LoVo (cell line): ENCODE measurements at places on chromosomes 1 and 21.

GRCh38 chr1:7784492-7785071 lies 491 bp downstream of the PER3 start:
- DNase-seq, result no peak

GRCh38 chr1:226365831-226366231 lies 42.1 kb downstream of the PARP1 start:
- DNase-seq, result no peak

GRCh38 chr1:205373798-205374175 lies 17.1 kb upstream of the KLHDC8A start:
- DNase-seq, result no peak

- no peak for DNase-seq
Measured at GRCh38 chr1:231236938-231237337, 4.1 kb upstream of the GNPAT start.

GRCh38 chr1:116329524-116330341 lies 43.3 kb upstream of the ATP1A1 start:
- DNase-seq, result no peak

- no peak for DNase-seq
Measured at GRCh38 chr1:92473781-92474495, 12.8 kb downstream of the GFI1 start.

- no peak for DNase-seq
Measured at GRCh38 chr1:84037758-84038611, 39.1 kb upstream of the TTLL7 start.

- no peak for DNase-seq
Measured at GRCh38 chr21:31222142-31222541, 121.9 kb downstream of the TIAM1 start.

- DNase-seq, result no peak
Measured at GRCh38 chr21:16473988-16474387, 744.2 kb downstream of the USP25 start.

DNA sequence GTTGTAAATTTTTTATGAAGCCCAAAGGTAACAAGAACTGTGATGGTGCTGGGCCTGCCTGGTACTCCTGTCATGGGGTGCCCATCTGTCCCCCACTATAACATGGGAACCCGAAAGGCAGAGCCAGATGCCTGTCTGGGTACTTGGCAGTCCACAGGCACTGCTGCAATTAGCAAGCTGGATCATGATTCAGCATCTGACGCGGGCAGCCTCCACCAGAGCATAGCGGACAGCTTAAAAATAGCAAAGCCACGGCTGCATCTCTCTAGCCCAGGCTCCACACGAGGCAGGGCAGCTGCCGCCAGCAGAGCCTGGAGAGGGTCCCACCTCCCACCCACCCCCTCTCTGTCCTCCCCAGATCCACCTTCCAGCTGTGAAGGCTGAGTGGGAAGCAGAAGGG lies 22.9 kb downstream of the SUSD4 start:
- no peak for DNase-seq

GRCh38 chr1:160858097-160858496 lies 4.6 kb downstream of the CD244 start:
- DNase-seq, result no peak

GRCh38 chr1:197890936-197891335 lies 11.5 kb upstream of the C1orf53 start:
- no peak for DNase-seq

DNA sequence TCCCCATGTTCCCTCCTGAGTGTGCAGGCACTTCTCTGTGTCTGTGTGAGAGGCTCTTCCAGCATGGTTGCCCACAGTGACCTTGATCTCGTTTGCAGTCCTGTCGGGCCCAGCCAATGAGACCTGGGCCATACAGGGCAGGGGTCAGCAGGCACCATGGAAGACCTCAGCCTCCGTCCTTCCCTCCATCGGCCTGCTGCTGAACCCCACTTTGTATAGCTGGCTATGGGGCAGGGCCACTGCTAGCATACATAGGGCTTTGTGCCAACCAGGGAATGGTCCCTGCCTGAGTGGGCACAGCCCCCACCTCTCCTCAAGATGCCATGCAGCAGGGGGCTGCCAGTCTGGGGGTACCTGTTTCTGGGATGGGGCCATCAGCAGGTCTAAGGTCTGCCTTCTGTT lies 3.8 kb downstream of the C1orf35 start:
- no peak for DNase-seq

DNA sequence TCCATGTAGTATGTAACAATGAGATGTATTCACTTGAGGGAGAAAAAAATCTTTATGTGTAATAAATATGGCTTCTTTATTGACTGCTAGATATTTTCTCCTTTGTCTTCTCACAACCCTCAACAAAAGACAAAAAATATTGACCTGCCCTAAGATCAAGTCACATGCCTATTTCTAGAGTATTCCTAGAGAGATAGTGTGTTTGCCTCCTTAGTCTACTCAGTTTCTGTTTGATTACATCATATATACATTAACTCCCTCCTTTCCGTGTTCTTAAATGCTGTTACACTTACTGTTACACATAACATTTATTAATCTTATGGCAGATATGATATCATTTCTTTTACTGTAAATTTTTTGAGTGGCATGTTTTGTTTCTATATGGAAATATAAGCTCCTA lies 281.6 kb upstream of the RGS18 start:
- no peak for DNase-seq

DNA sequence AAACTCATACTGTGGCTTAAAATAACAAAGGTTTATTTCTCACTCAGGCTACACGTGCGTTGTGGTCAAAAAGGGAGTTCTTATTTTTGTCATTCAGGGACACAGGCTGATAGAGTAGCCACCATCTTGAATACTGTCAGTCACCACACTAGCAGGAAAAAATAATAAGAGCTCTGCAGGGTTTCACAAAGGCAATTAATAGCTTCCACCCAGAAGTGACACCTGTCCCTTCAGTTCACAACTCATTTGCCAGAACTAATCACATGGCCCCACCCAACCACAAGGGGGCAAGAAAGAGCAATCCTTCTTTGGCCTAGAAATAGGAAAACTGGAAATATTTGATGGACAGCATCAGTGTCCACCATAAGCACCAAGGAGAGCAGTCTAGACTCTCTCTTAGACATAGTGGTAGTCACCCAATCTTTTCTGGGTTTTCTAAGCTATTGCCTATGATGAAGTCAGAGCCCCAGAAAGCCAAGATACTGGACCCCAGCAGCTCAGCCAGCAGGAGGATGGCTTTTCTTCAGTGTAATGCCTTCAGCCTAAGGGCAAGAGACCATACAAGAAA lies 8.2 kb downstream of the HAPLN2 start:
- DNase-seq, result peak; percentile 43

DNA sequence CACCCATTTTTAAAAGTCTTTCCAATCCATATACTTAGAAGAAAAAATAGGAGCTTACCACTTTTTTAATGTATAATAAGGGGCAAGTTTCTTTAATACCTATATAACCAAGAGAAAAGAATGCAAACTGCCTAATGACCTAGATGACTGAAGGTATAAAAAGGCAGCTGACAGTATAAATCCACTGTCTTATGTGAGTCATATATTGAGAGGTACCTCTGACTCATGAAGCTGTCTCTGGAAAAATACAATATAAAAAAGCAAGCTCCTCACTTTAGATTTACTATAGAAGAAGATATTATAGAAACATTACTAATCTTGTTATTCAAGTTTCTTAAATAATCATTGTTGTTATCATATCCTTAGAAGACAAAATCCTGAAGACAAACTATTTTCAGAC lies 144.2 kb downstream of the VAV3 start:
- no peak for DNase-seq

DNA sequence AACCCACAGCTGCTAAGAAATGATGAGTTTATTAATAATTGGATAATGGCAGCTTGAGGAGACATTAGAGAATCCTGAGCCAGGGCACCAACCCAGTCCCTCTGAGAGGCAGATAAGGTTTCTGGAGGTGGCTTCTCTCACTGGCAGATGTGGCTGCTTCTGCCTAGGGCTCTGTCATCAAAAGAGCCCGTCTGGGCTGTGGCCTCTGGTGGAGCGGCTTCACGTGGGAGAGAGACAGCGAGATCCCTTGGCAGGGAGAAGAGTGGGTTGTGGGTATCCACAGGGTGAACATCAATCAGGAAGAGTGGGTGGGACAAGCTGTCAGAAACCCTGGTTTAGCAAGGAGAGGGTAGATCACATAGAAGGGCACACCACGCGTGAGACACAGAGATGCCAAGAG lies 30.0 kb downstream of the VWA5B1 start:
- no peak for DNase-seq

DNA sequence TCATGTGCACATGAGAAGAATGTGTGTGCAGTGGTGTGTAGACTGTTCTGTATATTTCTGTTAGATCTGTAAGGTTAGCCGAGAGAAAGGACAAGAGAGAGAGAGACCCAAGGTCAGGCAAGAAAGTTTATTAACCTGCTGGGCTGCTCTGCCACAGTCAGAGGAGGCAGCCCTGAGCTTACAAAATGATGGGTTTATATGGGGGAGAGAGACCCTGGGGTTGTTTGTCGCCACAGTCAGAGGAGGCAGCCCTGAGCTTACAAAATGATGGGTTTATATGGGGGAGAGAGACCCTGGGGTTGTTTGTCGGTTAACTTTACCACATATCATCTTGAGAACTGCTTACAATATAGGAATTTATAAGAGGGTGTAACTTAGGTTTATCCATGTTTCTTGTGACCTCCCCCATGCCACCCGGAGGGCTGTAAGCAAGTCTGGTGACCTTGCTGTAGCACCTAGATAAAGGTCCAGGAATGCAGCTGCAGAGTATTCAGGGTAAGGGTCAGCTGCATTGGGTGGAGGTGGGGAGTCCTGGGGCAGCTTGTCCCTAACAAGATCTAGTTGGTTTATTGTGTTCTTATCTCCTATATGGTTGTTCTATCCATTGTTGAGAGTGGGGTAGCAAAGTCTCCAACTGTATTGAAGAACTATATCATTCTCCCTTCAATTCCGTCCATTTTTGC lies 9.3 kb upstream of the ZBTB40 start:
- DNase-seq, result no peak

DNA sequence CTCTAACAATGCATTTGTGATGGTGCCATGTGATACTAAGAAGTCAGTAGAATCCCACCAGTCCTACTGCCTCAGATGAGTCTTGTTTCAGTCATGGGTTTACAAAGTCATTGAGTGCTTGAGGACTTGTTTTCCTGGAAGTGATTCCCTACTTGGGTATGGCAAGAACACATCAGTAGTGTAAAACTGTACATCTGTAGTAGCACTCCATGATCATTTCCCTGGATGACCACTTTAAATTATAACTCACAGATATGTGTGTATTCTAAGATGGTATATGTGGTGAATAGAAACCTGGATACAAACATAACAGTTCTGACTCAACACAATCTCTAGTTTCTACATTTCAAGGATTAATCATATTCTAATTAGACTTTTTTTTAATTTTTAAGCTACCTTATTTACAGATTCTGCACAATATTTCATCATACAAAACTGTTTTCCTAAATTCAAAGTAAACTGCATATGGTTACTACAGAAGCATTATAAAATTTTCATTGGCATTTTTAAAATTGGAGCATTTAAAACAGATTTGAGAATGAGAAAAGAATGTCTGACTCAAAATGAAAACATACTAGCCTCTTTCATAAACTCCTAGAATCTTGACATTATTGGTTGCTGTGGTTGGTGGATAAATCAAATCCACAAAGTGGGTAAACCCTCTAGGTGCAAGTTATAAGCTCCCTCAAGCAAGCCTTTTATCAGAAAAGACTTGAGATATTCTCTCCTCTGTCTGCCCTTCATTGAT lies 6.8 kb upstream of the PSMG1 start:
- no peak for DNase-seq

- no peak for DNase-seq
Measured at GRCh38 chr1:163130225-163130856, 61.2 kb downstream of the RGS4 start.

- DNase-seq, result no peak
Measured at GRCh38 chr21:14766241-14766640, 220.1 kb upstream of the SAMSN1 start.

- no peak for DNase-seq
Measured at GRCh38 chr1:232579958-232580941, 49.7 kb downstream of the SIPA1L2 start.

DNA sequence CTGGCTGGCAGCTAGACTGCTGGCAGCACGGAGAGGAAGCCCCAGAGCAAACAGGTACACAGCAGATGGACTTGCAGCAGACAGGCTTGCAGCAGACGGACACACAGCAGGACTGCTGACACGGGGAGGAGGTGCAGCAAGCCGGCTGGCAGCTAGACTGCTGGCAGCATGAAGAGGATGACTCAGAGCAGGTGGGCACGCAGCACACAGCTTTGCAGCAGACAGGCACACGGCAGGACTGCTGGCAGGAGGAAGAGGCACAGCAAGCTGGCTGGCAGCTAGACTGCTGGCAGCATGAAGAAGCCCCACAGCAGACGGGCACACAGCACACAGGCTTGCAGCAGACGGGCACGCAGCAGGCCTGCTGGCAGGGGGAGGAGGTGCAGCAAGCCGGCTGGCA lies 498 bp downstream of the KRTAP10-2 start:
- DNase-seq, result no peak
